AG04449 (cell line): ENCODE measurements at places on chromosomes 6 and 20.

GRCh38 chr20:44770484-44771171 is 25.0 kb downstream of the KCNK15 start:
- no peak for DNase-seq

DNA sequence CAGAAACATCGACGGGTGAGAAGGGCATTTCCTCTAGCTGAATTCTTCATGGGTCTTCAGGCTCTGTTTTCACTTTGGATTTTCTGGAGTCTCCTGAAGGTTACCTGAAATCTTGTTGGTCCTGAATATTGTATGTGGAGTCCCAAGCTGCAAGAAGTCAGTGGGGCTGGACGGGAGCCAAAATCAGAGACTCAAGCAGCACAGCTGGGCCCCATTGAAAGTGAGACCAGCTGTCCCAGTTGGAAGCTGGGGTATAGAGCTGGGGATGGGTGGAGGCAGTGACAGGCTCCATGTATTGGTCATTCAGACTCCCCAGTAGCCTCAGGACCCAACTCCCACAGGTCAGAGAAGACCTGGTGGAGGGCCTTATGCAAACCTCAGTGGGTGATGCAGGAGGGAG is 111.3 kb upstream of the MLN start:
- no peak for DNase-seq

DNA sequence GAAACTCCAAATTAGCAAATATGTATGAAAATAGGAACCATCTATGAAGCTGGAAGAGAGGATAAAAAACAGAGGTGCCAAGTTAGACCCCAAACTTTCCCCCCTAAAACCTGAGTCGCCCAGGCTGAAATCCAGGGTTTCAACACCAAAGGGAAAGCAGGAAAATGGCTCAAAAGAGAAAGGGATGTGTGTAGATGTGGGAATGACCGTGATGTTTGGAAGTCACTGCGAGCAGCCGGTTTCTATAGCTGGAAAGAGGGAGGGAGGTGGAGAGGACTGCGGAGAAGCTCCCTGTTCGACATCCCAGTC is 4.5 kb downstream of the RING1 start:
- no peak for DNase-seq

GRCh38 chr6:125231133-125231532 is 70.6 kb downstream of the HDDC2 start:
- no peak for DNase-seq

- DNase-seq: no peak
Observed at GRCh38 chr20:37366743-37367142, 20.8 kb downstream of the SRC start.

DNA sequence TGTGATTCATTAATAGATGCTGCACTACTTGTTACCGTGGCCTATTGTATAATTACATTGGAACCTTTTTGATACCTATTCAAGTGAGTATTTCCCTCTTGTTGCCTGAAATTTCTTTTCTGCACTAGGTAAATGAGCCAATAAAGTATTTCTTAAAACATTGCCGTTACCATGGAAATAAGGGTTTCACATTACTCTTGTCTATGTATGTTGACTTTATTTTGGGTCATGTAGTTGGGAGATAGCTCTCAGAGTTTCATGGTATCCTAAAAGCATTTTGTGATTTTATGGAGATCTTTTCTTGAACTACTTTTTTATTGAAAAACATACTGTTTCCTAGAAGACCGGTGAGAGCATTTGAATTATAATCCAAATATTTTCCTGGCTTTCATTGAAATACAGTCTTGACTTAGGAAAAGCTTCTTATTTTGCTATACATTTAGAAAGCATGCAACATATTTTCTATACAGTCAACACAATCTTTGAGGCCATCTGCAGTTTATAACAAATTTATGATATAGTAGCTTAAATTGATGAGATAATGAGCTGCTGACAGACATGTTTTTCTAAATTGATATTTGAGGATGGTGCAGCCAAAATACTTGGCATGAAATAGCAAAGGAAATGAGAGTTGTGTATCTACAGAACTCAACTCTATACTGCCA is 650.4 kb downstream of the RFPL4B start:
- no peak for DNase-seq
